SW480 (cell line): ENCODE measurements at places on chromosomes 13 and 19.

GRCh38 chr13:28425793-28426192 lies 69.1 kb downstream of the FLT1 start:
- DNase-seq, result no peak

- no peak for DNase-seq
Measured at GRCh38 chr13:71325556-71325955, 541.4 kb downstream of the DACH1 start.

DNA sequence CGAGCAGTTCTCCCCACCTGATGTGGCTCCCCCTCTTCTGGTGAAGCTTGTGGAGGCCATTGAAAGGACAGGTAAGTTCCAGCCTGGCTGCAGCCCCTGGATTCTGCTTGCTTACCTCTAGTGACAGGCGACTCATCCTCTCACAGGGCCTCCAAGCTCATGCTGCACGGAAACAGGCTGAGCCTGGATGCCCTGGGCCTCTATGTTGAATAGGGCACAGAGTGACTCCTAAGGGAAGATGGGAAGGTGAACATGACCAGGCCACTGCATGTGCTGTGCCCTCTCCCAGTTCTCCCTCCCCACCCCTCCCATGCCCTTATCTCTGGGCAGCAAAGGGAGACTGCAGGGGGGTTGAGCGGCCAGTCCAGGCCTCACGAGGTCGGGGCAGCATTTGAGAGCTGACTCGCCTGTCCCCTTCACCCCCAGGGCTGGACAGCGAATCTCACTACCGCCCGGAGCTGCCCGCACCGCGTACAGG lies 7.6 kb downstream of the PIK3R2 start:
- DNase-seq, result no peak

DNA sequence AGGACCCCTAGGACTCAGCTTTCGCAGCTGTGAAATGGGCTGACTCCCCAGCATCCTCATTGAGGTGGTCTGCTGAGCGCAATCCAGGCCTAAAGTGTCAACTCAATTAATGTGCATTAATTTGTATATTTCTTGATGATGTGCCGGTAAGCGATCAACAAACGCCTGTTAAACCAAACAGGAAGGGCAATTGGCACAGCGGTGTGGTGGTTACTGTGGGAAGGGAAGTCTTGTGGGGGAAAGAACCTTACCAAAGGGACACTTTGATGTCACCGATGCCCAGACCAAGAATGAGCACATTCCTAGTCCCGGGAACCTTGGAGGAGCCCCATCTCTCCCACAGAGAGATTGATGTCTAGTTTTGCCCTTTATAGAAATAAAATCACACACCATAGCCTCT lies 1.6 kb downstream of the JAK3 start:
- no peak for DNase-seq

DNA sequence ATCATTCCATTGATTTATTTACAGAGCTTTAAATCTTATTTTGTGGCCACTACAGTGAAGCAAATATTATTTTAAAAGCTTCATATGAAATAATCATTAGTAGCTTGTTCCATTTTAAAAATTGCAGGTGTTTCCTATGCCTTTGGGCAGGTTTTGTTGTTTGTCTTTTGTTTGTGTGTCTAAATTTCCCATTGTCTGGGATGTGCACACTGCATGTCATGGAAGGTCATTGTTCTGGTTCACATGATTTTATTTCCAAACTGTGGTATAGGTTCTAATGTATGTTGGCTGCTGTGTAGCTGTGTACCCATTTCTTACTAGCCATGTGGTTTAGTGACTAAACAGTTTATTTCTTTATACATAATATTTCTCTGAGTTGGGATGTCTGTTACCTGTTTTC lies 65.6 kb downstream of the COL4A2 start:
- no peak for DNase-seq

- peak; percentile 74 for DNase-seq
Measured at GRCh38 chr13:91398413-91399188, at the start of gene GPC5. GPC5 (plus strand) TSS chr13:91398621.

- DNase-seq, result peak; percentile 23
Measured at GRCh38 chr13:50731400-50731799, 112.1 kb downstream of the DLEU7 start.
